Mesenchymal stem cell (in vitro differentiated cells and primary cell): ENCODE measurements at places on chromosomes 3 and 15.

DNA sequence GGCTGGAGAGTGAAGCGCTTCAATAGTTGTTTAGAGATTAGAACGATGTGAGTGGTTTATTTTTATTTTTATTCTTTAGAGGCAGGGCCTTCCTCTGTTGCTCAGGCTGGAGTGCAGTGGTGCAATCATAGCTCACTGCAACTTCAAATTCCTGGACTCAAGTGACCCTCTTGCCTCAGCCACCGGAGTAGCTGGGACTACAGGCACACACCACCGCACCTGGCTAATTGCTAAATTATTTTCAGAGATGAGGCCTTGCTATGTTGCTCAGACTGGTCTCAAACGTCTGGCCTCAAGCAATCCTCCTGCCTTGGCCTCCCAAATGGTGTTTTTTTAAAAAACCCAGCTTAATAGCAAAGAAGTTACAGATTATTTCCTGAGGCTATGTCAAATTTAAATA, 29.0 kb downstream of the PPARG start:
- H3K4me1 ChIP-seq = peaks cover 2% of the 10 kb centered on the region
- no peak overlapping the region for H3K4me3 ChIP-seq
- H3K27me3 ChIP-seq = no peaks in the 10 kb centered on the region

- H3K27me3 ChIP-seq = peaks cover 3% of the 10 kb centered on the region
- H3K36me3 ChIP-seq = no peaks in the 10 kb centered on the region
- DNase-seq = no peak
- peaks cover 16% of the 10 kb centered on the region for H3K4me1 ChIP-seq
- H3K4me3 ChIP-seq = no peak overlapping the region
Observed at GRCh38 chr3:8846176-8846575, 76.8 kb upstream of the OXTR start.

- H3K4me3 ChIP-seq = no peak overlapping the region
- H3K27me3 ChIP-seq = no peaks in the 10 kb centered on the region
- peaks cover 8% of the 10 kb centered on the region for H3K4me1 ChIP-seq
- H3K27ac ChIP-seq = no peak overlapping the region
- no peaks in the 10 kb centered on the region for H3K36me3 ChIP-seq
Observed at GRCh38 chr3:8438507-8439079, 63.0 kb upstream of the LMCD1 start.

DNA sequence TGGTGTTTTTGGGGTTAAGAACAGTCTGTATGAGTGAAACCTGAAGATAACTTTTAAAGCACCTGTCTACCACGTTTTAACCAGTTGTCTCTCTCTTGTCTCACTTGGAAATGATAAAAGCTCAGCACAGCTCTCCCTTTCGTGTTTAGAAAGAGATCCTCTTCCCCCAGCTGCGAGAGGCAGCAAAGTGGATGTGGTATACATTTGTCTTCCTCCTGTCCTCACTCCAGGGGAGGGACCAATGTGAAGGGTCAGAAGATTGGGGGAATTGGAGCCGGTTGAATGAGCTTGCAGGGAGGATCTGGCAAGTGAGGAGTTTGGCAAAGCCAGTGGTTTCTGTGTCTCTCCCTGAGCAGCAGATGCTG, 14.6 kb downstream of the SMAD6 start:
- DNase-seq = no peak
- peaks cover 87% of the 10 kb centered on the region for H3K36me3 ChIP-seq
- H3K4me1 ChIP-seq = peaks cover 33% of the 10 kb centered on the region
- peak overlapping the region; percentile 2 for H3K4me3 ChIP-seq

DNA sequence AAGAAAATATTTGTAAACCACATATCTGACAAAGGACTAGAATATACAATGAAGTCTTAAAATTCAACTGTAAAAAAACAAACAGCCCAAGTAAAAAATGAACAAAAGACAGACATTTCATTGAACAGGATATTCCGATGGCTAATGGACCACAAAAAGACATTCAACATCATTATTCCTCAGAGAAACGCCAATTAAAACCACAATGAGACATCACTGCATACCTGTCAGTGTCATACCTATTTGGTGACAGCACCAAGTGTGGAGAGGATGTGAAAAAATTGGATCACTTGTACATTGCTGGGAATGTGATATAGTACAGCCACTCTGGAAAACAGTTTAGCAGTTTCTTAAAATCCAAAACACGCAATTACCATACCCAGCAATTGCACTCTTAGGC, 29.9 kb upstream of the TJP1 start:
- no peak for DNase-seq
- no peak overlapping the region for H3K4me3 ChIP-seq
- no peak overlapping the region for H3K27ac ChIP-seq
- no peaks in the 10 kb centered on the region for H3K36me3 ChIP-seq
- H3K27me3 ChIP-seq = no peaks in the 10 kb centered on the region

DNA sequence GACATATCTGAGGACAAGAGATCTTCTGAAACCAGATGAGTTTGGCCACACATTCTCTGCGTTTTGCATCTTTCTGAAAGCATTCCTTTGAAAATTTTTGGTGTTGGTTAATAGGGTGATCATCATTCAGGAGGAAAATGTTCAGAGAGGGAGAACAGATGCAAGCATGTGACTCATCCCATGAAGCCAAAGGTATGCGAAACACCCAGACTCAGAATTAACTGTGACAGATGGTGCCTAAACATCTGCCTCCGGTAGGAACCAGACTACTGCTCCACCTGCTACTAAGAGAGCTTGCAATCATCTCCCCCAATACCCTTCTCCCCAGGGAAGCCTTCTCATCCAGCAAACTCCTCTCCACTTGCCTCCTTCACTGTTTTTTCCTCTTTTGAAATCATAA, 46.2 kb downstream of the TRIM69 start:
- H3K36me3 ChIP-seq = no peaks in the 10 kb centered on the region
- H3K27ac ChIP-seq = no peak overlapping the region
- no peaks in the 10 kb centered on the region for H3K27me3 ChIP-seq
- no peak for DNase-seq
